ENCODE measurements at places on chromosomes 11 and 22.

DNA sequence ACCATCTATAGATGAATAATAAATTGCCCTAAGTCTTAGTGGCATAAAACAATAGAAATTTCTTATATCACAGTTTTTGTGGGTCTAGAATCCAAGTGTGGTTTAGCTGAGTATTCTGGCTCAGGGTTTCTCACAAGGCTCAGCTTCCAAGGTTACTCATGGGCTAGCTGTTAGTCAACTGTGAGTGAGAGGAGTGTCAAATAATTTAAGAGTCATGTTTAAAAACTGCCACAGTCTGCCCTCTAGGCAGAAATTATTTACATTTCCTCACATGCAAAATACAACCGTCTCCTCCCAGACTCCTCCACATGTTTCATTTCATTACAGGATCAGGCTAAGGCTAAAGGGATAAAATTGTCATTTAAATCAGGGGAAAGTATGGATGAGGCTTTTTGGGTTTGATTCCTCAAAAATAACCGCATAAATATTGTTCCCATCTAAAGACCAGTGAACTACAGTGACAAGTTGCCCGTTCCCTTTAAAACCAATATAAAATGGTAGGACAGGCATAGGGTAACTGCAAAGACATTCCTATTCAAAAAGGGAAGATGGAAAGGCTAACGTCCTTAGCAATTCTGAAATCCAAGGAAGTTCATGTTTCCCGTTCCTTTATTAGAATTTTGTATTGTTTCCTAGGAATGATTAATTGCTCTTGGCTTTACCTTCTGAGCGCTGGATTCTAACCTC, 324.3 kb downstream of the DYNC2H1 start:
- DNase-seq: no peak

DNA sequence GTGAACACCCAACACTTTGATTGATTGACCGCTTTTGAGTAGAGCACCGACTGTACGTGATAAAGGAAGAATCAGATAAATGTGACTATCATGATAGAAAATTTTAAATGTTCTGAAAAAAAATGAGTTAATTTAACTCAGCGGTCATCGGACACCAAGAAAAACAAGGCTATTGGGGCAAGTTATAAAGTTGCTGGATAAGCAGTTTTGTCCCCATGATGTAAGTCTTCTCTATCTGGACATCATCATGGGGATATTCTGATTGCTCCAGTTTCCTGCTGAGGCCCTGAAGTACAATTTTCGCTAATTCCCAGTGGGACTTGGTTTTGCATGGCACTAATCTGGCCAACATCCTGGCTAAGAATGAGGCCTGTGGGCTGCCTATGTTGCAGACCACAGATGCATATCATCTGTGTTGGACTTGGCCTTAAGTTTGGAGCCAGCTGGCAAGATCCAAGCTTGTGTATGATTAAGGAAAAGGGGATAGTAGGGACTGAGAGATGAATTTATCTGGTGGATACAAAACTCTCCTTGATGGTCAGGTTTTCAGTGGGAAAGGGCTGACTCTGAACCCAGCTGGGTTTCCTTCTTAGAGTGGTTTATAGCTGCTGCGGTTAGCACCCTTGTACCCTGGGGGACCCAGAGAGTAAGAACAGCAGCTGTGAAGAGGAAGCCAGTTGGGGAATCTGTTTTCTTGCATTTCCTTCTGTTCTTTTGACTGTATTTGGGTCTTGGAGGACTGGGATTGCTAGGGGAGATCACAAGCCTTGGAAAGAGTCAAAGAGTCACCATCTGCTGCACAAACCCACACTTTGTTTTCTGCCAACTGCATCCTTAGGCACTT, 118.3 kb downstream of the SEZ6L start:
- DNase-seq: no peak

- no peak for DNase-seq
Measured at GRCh38 chr22:25797498-25798290, 55.7 kb downstream of the MYO18B start.

DNA sequence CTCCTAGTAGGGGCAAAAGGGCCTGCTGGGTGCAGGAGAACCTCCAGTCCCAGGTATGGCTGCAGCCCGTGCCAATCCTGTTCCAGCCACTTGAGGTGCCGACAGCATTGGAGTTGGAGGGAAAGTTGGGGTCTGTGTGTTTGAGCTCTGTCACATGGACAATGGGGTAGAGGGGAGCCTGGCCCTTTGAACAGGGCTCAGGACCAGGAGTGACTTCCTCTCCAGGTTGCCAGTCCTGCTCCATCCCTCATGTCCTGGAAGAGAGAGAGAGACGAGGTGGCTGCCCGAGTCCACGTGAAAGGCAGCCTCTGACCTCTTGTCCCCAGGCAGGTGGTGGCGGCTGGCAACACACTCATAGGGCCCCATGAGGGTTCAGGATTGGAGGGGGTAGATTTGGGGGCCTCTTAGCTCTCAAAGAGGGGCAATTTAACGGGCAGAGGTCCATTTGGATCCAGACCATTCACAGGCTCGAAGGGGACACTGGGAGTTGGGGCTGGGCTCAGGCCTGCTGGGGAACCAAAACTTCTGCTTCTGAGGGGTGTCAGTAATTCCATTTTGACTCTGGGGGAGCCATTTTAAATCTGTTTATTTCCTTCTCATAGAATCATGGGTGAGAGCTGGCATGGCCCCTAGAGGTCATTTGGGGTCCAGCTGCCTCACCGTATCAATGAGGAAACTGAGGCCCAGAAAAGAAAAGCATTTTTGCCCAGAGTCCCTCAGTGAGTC, 4.1 kb downstream of the ADORA2A start:
- no peak for DNase-seq

GRCh38 chr11:83511646-83512045, 225.5 kb upstream of the CCDC90B start:
- no peak for DNase-seq

- no peak for DNase-seq
Measured at GRCh38 chr11:64762277-64762673, 2.5 kb upstream of the PYGM start.

- no peak for DNase-seq
Measured at GRCh38 chr11:11659567-11660362, 38.0 kb upstream of the GALNT18 start.

Data from H1 (cell line).